ENCODE measurements at places on chromosomes 7 and 10. TPM values are rescaled to one million over a fixed set of nuclear protein-coding genes. Genes with fewer than 3 reads are reported as not detected.

GRCh38 chr7:149444287-149444686 lies 16.6 kb downstream of the ZNF777 start:
- DNase-seq: peak; percentile 14

- no peak for DNase-seq
These were observed 543.0 kb upstream of the FZD8 start for GRCh38 chr10:36185097-36185496.

GRCh38 chr10:79349072-79349491 lies 1.8 kb downstream of the PPIF start:
- DNase-seq: no peak

- no peak for DNase-seq
These were observed 166.0 kb downstream of the ACTR3B start for GRCh38 chr7:152925412-152926147.

DNA sequence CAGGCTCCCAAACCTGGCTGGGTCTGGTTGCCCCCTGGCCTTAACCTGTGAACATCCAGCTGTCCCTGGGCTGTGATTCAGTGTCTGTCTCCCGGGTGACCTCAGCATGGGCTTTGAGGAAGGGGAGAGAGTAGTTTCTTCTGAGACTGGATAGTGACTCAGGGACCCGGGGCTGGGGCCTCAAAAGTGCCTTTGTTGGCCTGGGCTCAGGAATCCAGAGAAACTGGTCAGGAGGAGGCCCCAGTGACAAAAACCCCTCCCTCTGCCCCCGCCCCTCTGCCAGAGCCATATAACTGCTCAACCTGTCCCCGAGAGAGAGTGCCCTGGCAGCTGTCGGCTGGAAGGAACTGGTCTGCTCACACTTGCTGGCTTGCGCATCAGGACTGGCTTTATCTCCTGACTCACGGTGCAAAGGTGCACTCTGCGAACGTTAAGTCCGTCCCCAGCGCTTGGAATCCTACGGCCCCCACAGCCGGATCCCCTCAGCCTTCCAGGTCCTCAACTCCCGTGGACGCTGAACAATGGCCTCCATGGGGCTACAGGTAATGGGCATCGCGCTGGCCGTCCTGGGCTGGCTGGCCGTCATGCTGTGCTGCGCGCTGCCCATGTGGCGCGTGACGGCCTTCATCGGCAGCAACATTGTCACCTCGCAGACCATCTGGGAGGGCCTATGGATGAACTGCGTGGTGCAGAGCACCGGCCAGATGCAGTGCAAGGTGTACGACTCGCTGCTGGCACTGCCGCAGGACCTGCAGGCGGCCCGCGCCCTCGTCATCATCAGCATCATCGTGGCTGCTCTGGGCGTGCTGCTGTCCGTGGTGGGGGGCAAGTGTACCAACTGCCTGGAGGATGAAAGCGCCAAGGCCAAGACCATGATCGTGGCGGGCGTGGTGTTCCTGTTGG lies at the start of gene CLDN4:
Gene CLDN4, plus strand, starts transcription at position 316 of the 903 bp plus-strand sequence. Its CDS starts 206 bp downstream, at position 522.
- DNase-seq: peak; percentile 93

DNA sequence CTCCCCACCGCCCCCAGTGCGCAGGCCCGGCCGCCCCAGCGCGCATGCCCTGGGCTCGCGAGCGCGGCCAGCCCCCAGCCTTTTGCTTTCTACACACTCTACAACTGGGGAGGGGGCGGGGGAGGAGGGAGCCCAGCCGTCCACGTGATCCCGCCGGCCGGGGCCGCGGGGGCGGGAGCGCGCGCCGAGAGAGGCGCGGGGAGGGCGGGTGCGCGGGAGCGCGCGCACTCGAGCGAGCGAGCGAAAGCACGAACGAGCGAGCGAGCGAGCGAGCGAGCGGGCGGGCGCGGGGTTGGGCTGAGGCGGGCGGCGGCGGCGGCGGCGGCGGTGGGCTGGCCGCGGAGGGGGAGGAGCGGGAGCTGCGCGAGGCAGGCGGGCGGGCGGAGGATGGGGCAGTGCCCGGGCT lies at the start of gene AUTS2:
Gene AUTS2, plus strand, starts transcription at position 395 of the 406 bp plus-strand sequence. CDS start 1,179 bp downstream, outside the sequence.
- DNase-seq: peak; percentile 78

- no peak for DNase-seq
These were observed 24.9 kb downstream of the MTURN start for GRCh38 chr7:30159698-30160143.

DNA sequence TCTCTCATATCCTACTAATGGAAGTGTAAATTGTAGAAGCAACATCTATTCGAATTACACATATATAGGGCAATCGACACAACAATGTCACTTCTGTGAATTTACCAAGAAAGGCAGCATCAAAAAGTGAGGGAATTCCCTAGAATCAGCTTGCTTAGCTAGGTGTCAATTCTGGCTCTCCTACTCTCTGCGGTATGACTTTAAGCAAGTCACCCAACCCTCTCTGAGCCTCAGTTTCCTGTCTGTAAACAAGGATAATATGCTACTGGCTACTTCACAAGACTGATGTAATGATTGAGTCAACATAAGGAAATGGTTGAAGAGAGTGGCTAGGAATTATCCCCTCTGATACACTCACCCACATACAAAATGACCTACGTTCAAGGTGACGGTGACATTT lies 19.4 kb downstream of the CCDC6 start:
- no peak for DNase-seq

GRCh38 chr7:68321076-68321639 lies 1277.1 kb upstream of the AUTS2 start:
- peak; percentile 79 for DNase-seq

DNA sequence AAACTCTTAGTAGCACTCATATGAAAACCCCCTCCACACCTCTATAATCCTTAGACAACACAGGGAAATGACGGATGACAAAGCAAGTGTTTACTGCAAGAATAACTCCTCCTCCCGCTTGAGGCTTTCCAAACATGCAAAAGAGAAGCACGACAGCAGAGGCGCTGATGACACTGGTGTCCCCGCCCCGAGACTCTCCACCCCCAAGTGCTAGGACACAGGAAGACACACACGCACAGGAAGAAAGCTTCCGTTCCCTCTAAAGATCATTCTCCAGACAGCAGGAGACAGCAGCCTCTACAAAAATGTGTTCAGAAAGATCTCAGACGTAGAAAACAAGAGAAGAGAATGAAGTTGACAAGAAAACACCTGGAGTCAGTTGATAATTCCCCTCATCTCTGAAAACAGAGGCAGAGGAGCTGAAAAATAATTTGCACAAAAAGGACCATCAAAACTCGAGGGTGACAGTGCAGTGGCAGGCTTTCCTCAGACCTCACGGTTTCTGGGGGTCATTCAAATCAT lies 90.2 kb downstream of the DLG5 start:
- no peak for DNase-seq

DNA sequence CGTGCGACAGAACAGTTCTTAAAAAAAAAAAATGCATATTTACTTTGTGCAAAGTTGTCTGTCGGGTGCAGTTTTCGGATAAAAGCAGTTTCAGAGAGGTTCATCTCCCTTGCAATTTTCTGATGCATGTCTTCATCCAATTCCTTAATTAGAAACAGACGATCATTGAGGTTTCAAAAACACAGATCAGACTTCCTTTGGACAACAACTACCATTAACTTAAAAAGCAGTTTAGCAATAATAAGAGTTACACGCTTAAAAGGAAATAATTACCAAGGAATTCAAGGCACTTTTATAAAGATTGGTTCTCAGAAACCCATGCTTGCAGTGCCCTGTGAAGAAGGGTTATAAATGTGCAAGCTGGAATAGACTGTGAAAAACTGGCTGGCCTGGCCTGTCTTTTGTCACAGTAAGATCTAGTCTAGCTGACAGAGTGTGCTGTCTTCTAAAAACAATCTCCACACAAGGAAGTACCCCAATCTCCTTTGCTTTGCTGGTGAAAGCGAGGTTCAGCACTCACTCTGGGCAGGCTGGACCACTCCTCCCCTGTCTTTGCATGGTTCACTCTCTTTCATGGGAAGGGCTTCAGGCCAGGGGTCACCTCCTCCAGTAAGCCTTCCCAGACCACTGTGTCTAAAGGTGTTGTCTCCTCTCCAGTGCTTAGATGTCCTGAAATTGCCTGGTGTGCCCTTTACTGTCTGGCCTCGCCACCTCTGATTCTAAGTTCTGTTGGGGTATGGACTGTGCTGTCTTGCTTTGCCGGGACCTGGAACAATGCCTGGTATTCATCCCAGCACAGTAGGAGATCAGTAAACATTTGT lies 34.8 kb upstream of the HNRNPH3 start:
- DNase-seq: no peak

SNX8 gene
- total RNA-seq: 23.7 TPM

ELOVL3 gene
- total RNA-seq: 0.47 TPM

AKR1C8 gene
- total RNA-seq: not detected

CLDN3 gene
- 6.8 TPM for total RNA-seq

CTNNA3 gene
- total RNA-seq: 1.1 TPM

C10orf67 gene
- total RNA-seq: not detected

CNTNAP2 gene
- total RNA-seq: 0.21 TPM

COBL gene
- 1.3 TPM for total RNA-seq

HOXA10 gene
- 15.3 TPM for total RNA-seq

ADCYAP1R1 gene
- total RNA-seq: 2.6 TPM

UROS gene
- 49.4 TPM for total RNA-seq

AP4M1 gene
- 19.5 TPM for total RNA-seq
